Cerebellar nuclear complex (tissue), 1 donor: ENCODE measurements at places on chromosomes 5 and 9.

DNA sequence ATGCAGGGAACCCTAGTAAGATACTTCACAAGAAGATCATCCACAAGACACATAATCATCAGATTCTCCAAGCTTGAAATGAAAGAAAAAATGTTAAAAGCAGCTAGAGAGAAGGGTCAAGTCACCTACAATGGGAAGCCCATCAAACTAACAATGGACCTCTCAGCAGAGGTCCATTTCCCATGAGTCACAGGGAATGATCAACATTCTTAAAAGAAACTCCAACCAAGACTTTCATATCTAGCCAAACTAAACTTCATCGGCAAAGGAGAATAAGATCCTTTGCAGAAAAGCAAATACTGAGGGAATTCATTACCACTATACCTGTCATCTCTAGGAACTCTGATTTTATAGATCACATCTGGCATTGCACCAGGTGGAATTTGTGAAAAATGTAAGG lies 52.9 kb upstream of the SPATA31E1 start:
- no peak for DNase-seq

DNA sequence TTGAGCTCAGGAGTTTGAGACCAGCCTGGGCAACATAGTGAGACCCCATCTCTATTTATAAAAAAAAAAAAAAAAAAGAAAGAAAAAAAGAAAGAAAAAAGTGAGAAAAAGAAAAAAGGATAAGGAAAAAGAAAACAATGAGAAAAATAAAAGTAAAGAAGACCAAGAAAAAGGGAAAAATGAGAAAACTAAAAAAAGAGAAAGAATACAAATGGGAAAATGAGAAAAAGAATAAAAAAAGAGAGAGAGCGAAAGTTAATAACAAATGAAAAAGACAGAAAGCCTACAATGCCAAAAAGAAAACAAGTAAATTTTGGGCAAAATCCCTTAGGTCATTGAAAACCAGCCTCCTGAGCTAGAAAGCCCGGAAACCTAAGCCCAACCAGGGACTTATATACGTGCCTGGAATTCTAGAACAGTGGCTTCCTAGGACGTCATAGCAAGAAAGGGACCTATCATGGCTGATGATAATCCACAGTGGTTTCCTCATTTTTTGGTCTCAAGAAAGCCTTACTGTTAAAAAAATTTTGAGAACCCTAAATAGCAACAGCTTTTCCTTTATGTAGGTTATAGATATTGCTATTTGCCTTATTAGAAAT lies 131.7 kb upstream of the CLINT1 start:
- DNase-seq: no peak

- peak; percentile 84 for DNase-seq
These were observed 91.1 kb upstream of the DMRT1 start for GRCh38 chr9:750249-750967.

DNA sequence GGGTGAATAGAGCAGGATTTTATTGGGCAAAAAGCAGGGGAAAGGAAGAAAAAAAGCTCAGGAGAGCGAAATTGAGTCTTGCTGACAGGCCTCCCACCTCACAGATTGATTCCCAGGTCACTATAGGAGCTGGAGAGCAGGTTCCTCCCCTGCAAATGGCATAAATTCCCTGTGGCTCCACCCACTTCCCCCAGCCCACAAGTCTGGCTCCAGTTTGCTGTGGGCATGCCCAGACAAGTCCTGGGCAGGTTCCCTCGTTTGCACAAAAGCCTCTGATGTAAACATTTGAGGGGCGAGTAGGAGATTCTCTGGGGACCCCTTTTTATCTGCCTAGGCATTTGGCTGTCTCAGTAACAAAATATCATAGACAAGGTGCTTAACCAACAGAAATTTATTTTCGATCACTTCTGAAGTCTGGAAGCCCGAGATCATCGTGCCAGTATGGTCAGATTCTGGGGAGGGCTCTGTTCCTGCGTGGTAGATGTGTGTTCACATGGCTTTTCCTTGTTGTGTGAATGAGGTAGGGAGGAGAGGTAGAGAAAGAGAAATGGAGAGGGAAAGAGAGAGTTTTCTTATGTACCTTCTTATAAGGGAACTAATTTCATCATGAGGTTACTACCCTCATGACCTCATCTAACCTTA lies 614.5 kb downstream of the MAT2B start:
- no peak for DNase-seq

GRCh38 chr9:2173170-2173569 lies 158.0 kb downstream of the SMARCA2 start:
- no peak for DNase-seq

- no peak for DNase-seq
These were observed 41.8 kb upstream of the S1PR3 start for GRCh38 chr9:88949425-88949824.

- no peak for DNase-seq
These were observed 151.1 kb upstream of the POU5F2 start for GRCh38 chr5:93892481-93892880.

GRCh38 chr9:79433703-79434102 lies 138.1 kb upstream of the TLE4 start:
- DNase-seq: no peak

DNA sequence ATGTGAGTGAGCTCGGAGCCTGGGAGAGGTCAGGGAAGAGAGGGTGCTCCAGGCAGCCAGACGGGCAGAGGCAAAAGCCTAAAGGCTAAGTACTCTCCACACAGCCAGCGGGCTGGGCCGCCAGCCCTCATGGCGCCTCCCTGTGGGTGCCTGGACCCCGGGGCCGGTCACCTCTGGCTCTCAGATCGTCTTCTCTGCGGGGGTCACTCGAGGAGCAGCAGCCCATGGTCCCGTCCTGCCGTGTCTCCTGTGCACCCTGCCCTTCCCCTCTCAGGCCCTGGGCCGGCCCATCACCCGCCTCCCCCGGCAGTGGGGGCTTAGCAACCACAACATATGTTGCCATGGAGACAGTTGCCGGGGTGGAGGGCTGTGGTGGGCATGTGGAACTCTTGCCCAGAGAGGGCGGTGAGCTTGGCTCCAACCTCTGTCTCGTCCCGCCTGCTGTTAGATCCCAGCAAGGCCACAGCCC lies 4.2 kb downstream of the AK1 start:
- DNase-seq: no peak

DNA sequence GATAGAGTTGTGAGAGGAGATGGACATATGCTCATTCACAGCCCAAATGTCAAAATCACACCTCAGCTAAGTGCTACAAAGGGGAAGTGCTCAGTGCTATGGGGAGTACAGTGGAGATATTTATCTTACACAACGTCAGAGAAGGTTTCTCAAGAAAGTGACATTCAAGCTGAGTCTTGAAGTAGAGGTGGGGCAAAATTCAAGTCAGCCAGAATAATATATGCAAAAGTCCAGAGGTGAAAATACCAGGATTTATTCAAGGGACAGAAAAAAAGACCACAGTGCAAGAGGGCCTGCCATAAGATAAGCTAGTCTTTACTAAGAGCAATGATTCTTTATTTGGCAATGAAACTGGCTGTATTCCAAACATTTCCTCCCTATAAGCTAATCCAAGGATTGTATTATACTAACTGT lies 327.8 kb upstream of the PIK3R1 start:
- DNase-seq: no peak

DNA sequence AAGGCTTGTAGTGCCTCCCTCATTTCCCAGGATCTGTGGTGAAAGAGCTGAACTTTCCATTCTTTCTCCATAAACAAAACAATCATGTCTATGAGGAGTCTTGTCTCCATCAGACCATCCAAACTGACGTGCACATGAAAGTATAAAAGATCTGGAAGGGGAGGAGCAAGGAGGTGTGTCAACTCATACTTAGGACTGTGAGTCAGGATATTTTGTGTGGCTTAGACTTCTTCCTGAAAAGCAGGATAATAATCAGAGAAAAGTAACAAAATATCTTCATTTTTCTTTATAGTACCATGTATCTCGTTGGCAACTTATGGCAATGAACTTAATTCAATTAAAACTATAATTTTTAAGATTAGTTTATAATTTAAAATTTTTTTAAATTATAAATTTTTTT lies 96.0 kb upstream of the PRRC1 start:
- no peak for DNase-seq

DNA sequence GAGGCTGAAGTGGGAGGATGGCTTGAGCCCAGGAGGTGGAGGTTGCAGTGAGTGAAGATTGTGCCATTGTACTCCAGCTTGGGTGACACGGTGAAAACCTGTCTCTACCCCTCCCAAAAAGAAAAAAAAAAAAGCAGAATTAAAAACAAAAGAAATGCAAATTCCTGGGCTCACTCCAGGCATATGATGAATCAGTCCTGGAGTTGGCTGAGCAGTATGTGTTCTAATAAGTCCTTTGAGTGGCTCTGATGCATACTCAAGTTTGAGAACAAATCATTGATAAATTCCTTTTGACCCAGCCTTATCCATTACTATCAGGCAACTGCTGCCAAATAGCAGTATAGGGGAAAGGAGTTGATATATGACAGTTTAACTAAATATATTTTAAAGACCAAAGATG lies 28.3 kb downstream of the UHRF2 start:
- no peak for DNase-seq

- DNase-seq: no peak
These were observed 136.5 kb upstream of the PITX1 start for GRCh38 chr5:135170500-135170899.

- no peak for DNase-seq
These were observed 514 bp downstream of the SOHLH1 start for GRCh38 chr9:135698767-135699166.

GRCh38 chr9:89576404-89576839 lies 28.4 kb upstream of the GADD45G start:
- no peak for DNase-seq

- DNase-seq: no peak
These were observed 18.0 kb downstream of the GPX3 start for GRCh38 chr5:151038412-151038745.

DNA sequence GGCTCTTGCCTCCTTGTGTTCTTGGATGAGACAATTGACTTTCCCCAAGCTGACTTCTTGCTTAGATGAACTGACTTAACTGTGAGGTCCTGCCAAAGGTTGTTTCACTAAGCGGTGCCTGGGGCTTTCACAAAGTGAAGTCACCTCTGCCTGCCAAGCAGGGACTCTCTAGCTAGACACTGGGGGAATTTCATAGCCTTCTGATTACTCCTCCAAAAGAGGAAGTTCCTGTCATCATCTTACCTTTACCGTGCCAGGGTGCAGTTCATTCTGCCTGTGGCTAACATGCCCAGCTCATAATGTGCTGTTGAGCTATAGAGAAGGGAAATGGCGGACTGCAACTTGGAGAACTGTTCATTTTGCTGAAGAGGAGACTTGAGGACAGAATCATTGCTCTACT lies 472.0 kb upstream of the WWC1 start:
- no peak for DNase-seq

DNA sequence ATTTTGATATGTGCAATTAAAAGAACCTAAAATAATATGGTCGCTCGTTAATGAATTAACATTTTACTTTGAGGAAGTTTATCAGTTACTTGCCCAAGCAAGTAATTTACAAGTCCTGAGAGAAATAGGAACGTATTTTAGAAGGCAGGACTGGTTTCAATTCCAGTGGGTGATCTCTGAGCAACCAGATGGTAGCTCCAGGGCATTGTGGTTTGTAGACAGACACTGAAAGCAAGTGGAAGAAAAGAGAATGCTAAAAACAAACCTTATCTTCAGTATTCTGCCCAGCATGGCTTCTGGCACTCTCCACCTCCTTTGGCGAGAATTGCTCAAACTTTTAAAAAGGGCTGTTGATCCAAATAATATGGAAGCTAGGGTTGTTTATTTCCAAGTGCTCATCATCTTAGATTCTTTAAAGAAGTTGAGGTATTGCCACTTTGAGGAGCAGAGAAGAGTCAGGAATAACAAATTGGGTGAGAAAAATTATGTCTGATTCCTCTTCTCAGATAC lies 31.8 kb upstream of the ERAP2 start:
- DNase-seq: no peak

DNA sequence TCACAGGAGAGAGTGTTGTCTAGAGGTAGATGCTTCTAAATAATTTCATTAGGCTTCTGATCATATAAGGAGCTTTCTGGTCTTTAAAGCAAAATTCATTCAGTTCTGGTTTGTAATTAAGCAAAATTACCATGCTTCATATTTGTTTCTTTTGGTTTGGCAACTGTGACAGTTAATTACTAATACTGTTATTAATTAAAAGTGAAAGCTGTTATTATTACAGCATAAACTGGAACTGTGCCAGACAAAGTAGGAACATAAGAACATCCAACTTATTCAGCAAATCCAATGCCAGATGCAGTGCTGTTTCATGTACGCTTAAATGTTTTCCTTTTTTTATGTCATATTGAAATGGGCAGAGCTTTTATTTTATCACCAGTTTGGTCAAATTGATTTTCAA lies 70.4 kb upstream of the DAB2 start:
- no peak for DNase-seq

GRCh38 chr5:96084874-96085506 lies 123.3 kb upstream of the ELL2 start:
- no peak for DNase-seq

DNA sequence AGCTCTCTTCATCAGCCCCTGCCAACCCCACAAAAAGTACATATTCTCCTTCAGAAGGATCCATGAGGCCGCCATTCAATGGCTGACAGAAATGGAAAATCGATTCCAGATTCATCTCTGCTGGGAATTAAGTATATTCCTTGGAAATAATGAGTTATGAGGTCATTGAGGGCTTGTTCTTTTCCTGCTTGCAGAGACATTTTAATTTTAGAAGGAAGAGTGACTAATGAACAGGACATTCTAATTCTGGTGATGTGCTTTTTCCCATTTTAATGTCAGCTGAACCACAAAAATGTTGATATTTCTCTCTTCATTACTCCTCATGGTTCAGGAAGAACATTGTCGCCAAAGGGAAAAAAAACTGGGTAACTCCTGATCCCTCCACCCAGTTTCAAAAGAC lies 314.0 kb downstream of the PIK3R1 start:
- DNase-seq: no peak

GRCh38 chr5:59126708-59127573 lies 544.1 kb downstream of the RAB3C start:
- peak; percentile 36 for DNase-seq
